Pulmonary artery endothelial cell (primary cell): ENCODE measurements at places on chromosomes 3 and 15. TPM values are rescaled to one million over a fixed set of nuclear protein-coding genes. Genes with fewer than 3 reads are reported as not detected.

Gene IQCF2
- not detected in 2 replicates for total RNA-seq

Gene INO80
- 25.4 and 26.0 TPM in 2 replicates for total RNA-seq

Gene FBXW12
- total RNA-seq, result 0.13 TPM in 1 of 2 replicates, not detected in the other

Gene ROBO1
- total RNA-seq, result 16.8 and 26.4 TPM in 2 replicates
